ENCODE measurements at places on chromosomes 6 and 20.

DNA sequence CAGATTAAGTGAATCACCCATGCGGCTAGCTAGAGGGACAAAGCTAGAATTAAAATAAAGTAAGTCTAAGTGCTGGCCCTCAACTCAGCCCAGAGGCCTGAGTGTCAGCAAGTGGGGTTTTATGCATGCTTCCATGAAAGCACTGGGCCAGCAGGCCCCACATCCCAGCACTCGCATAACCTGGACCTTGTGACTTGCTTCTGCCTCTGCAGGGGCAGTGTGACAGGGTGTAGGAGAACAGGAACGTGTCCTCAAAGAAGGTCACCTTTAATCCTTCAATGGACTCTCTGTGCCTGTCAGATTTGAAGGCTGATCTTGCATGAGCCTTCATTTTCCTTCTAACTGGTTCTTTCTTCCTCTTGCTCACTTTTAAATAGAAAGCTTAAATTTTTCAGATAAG lies 183.4 kb downstream of the ALDH8A1 start:
- no peak for DNase-seq

DNA sequence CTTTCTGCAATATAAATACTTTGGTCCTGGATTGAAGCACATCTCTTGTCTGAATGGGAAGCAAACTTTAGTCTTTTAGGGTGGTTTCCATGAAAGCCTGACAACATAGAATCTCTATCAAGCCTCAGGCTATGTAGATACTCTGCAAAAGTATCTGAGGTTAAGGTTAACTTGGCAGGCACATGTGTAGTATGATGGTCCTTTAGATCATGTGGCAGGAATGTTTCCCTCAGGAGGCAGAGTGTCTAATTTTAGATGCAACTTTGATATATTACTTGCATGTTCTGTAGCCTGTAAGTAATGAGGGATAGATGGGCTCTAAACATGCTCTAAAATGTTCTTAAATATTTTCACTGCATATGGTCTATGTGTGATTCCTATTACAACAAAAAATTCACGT lies 8.2 kb downstream of the MYB start:
- DNase-seq = no peak

- no peak for DNase-seq
Observed at GRCh38 chr6:15948930-15949900, 179.7 kb upstream of the MYLIP start.

DNA sequence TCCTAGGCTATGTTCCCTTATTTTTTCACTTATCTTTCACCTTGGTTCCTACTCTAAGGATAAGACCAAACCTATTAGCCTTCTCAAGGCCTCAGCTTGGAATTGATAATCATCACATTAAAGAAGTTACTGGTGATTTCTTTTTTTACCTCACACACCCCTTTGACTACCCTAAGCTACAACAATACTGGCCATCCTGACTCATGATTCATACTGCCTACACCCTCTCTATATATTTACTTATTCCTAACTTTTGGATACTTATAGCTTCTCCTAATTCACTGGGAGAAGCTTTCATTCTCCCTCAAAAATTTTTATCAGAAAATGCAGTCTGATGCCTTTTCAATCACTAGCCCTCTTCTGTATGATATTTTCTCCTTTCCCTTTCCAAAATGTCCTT lies 256.1 kb downstream of the TBX18 start:
- no peak for DNase-seq

DNA sequence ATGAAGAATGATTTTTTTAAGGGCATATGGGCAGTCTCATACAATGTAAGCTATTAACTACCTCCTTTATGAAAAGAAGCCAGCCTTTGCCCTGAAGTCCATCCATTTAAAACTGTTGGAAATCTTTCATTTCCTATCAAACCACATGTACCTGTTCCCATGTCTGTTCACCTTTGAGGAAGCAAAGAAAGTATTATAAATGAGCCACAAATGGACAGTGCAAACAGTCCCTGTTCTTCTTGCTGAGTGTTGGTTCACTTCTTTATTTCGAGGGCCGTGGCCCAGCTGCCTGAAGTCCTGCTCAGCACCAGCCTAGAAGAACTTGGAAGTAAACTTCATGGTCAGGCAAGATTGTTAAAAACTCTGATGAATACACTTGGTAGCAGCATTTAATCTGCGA lies 112.4 kb downstream of the TMEM242 start:
- DNase-seq = no peak

DNA sequence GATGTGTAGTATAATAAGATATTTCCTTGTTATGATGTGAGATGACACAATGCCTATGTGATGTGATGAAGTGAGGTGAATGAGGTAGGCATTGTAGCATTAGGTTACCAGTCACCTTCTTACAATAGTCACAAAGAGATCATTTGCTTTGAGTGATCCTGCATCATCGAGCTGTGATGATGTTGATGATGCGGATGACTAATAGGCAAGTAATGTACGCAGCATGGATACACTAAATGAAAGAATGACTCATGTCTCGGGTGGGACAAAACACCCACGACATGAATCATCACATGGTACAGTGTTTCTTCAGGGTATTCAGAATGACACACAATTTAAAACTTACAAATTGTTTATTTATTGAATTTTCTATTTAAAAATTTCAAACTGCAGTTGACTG lies 806.3 kb upstream of the GJE1 start:
- no peak for DNase-seq

DNA sequence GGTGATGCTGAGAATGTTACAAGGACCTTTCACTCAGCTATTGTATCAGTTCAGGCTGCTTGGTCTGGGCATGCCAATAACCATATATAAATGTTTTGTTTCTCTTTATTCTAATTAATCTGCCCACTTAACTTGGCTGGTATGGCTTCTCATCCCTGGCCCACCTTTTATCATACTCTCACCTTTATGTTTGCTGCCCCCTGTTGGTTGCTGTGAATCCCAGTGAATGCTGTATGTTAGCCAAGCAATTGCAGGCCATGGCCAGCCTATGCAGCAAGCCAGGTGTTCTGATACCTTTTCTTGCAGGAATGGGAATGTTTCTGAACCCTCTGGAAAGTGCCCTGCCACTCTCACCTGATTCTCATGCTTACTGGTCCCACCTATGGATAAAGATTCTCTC lies 54.6 kb downstream of the PCSK2 start:
- no peak for DNase-seq
